GOT3 (cell line): ENCODE measurements at places on chromosomes 12 and 14.

GRCh38 chr14:101354726-101355125 lies 206.6 kb upstream of the DIO3 start:
- no peak for DNase-seq

DNA sequence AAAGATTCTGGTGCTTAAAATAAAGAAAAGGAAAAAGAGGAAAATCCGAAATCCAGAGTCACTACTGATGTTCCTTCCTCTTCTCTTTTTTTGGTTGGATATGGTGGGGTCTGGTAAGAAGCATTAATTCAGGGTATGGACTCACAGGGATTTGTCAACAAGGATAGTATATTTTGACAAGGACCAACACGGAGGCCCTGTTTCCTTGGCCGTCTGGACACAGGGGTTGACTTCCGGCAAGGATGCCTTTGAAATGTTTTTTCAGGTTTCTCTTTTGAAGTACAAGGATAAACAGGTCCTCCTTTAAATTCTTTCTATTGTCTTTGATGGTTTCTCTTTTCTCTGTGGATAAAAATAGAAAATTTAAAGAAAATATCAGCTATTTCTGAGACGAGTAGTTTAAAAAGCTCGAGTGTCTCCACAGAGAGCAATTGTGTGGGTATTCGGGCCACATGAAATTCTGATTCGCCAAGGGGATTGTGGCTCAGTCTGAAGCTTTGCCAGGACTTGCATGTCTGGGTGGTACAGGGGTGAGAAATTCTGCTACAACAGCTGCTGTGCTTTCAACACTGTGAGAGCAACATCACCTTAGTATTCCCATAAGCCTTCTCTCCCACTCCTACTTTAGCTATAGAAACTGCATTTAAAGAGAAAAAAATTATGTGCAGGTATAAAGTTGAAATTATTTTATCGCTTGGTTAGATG lies 88.5 kb upstream of the CSRP2 start:
- DNase-seq = no peak

DNA sequence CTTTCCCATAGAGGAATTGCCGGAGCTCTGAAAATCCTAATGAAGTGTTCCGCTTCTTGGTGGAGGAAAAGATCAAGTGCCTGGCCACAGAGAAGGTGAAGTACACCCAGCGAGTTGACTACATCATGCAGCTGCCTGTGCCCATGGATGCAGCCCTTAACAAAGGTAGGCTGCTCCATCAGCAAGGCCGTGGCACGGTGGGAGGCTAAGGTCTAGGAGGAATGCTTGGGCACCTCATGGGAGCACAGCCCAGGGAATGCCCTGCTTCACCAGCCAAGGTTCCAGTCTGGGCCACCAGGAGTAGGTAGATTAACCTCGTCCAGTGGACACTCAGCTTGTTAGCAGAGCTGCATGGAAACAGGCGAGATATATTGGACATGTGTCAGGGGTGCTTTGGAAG lies 6.4 kb upstream of the TPI1 start:
- no peak for DNase-seq

DNA sequence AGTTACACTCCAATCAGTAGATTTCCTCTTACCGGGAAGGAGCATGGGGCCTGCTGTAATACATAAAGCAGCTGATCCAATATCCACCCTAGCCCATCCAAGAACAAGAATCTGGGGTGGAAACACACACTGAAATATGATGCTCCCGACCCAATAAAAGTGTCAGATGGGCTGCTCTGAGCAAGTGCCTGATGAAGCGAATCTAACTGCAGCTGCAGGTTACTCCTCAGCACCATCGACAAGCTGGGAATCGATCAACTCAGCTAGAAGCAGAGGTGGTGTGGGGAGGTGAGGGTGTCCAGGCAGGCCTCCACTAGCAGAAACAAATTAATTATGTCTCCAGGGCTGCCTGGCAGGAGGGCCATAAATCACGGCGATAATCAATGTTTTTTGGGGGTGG lies 64.0 kb upstream of the WSCD2 start:
- DNase-seq = no peak

DNA sequence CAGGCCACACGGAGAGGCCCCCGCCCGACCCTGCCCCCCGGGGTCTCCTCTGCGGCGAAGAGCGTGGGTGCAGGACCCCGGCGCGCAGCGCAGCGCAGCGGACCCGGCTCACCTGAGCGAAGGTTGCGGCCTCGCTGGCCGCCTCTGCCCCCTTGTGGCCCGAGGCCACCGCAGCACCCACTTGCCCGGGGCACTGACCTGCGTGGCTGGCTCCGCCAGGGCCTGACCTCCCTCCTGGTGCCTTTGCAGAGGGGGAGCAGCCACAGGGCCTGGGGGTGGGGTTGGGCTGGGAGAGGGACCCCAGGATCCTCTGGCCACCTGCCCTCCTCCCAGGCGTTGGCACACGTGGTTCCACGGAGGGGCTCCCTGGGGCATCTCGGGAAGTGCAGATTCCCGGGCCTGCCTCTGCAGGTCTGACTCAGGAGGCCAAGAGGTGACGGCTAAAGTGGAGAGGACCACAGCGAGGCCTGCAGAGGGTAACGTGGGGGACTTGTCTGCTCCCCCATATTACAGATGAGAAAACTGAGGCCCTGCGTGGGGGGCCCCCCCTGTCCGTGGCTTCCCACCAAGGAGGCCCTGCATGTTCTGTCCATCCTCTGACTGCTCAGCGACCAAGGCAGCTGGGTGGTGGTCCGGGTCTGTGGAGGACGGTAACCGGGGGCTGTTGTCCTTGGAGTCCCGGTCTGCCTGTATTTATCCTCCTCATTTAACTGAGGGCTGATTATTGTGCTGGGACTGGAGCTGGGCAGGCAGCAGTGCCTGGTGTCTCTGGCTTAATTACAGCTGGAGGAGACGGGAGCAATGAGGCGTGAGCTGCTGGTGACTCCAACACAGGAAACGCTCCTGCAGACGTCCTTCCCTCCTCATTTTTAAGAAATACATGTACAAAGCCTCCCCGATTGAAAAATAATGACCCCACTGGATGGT lies 67.9 kb upstream of the BEGAIN start:
- DNase-seq = no peak

GRCh38 chr14:99871771-99872170 lies 78.6 kb downstream of the EML1 start:
- DNase-seq = no peak

DNA sequence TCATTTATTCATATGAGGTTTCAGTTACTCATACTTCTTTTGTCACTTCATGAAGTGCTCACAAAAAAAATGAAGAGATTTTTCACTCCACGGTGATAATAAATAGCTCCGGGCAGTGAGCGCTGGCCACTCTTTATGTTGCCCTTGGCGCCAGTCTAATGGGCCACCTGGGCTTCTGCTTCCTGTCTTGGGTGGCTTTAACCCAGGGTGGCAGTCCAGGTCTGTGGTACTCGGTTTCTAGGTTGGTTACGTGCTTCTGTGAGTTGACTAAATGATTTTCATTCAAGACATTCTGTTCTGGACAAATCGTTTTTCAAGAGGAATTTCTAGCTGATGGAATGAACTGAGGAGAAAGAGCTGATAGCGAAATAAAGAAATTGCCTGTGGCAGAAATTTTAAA lies 34.6 kb upstream of the NID2 start:
- DNase-seq = no peak

DNA sequence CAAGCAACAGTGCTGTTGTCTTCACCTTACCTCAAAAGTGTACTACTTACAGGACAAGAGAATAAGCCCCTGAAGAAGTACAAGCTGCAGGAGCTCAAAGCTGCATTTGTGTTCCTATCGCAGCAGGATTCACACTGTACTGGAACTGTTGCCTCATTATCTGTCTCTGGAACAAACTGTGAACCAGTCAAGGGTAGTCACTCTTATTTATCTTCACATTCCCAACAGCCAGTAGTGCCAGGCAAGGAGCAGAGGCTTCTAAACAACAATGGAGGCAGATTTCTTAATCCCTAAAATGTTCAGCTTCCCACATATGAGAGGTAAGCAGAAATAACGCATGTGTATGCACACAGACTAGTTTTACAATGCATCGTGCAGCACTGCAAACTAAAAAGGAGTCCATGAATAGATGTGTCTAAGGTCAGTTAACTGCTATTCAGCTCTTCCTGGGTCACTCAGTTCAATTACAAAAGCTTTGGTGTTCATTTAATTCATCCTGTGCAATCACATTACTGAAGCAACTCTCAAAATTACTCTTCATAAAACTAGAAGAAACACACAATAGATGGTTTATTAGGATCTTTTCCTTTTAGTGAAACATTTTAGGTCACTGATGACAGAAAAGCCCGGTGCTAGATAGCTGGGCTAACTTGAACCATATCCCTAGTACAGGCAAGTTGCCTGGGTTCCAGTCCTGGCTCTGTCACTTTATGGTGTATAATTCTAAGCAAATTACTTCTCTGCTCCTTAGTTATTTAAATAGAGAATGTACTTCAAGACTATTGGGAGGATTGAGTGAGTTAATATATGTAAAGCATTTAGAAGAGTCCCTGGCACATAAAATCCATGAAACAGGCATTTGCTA lies 2.7 kb downstream of the APPL2 start:
- DNase-seq = no peak

DNA sequence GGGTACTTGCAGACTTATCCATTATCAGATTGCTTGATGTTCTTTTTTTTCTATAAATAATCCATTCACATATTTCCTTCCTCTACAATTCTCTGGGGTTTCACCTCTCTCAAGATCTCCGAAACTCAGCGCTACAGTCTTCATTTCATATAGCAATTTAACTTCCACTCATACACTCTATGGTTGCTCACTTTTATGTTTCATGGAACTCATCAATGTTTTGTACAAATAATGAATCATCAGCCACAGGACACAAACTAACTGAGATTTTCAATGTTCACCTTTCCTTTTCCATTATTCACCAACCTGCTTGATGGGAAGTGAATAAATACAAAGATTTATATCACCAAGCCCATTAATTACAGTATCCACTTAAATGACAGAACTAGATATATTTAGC lies 534.7 kb downstream of the LRFN5 start:
- DNase-seq = no peak

DNA sequence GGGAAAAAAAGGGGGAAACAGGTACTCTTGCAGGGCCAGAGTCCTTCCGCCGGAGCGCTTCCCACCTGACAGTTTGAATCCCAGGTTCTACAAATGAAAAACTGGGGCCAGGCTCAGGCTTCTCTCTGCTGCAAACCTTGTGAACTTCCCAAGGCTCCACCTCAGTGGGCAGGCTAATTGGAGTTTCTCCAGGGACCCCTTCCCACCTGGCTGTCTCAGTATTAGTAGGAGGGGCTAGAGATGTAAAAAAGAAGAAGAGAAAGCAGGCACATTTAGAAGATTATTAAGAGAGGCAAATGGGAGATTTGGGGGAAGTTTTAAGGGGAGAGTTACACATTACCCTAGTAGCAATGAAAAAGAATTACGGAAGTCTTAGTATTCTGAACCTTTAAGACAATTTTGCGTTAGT lies 20.0 kb upstream of the CLEC2D start:
- no peak for DNase-seq

GRCh38 chr14:24317141-24317928 lies 6.0 kb downstream of the LTB4R start:
- DNase-seq = no peak

GRCh38 chr12:75884465-75884985 lies 147.1 kb downstream of the PHLDA1 start:
- no peak for DNase-seq

- no peak for DNase-seq
These were observed 270.0 kb upstream of the CAND1 start for GRCh38 chr12:66999141-66999540.

GRCh38 chr12:127760996-127761395 lies 506.0 kb upstream of the TMEM132C start:
- no peak for DNase-seq

GRCh38 chr14:49363821-49364751 lies 222.1 kb downstream of the RPS29 start:
- DNase-seq = no peak

DNA sequence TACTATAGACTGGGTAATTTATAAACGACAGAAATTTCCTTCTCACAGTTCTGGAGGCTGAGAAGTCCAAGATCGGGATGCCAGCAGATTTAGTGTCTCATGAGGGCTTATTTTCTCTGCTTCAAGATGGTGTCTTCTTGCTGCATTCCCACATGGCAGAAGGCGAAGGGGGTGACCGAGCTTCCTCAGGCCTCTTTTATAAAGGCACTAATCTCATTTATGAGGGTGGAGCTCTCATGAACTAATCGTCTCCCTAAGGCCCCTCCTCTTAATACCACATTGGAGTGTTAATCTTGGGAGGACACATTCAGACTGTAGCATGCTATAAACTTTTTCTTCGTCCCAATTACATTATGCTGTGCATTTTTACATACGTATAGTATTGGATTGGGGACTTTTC lies 200.4 kb upstream of the ARHGAP5 start:
- no peak for DNase-seq

- DNase-seq = no peak
These were observed 26.5 kb downstream of the NUAK1 start for GRCh38 chr12:106112145-106112821.

DNA sequence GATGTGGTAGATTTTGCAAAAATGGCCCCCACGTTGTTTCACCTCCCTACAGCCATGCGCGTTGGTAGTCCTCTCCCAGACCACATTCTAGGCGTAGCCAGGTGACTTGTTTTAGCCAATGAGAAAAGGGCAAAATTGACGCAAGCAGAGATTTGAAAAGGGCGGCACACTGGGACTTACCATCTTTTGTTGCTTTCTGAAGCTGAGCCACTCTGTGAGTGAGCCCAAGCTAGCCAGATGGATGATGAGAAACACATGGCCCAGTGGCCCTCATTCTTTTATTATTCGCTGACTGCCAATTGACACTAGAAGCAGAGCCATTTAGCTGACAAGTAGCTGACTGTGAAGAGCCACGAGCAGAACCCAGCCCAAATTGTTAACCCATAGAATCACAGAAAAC lies 142.0 kb upstream of the GZMB start:
- no peak for DNase-seq

DNA sequence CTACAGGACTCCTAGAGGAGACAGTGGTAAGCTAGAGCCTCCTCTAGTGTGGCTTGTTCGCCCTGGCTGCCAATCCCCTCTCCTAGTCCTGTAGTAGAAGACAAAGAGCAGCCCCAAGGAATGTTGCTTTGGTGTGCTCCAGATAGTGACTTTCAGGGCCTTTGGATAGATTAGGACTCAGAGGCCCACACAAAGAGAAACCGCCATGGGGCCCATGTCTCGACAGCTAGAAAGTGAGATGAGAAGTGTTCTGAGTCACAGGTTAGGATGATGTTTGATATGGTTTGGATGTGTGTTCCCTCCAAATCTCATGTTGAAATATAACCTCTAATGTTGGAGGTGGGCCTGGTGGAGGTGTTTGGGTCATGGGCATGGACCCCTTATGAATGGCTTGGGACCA lies 51.8 kb upstream of the JDP2 start:
- no peak for DNase-seq

DNA sequence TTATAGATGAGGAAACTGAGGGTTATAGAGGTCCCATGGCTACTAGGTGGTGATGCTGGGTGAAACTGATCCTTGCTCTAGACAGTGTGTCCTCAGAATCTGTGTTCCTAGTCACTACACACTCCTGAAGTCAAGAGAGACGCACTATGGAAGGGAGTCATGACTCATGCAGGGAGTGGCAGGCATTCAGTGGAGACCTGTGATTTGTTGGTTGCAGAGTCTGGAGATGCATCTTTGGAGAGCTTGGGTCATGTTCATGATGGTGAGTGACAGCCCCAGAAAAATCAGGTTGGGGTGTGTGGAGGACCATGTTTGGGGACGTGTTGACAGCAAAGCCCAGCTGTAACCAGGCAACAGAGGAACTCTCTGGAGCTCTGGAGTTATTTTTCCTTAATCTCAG lies 38.0 kb upstream of the FBXO21 start:
- no peak for DNase-seq

GRCh38 chr14:68958553-68958952 lies 20.5 kb downstream of the ACTN1 start:
- DNase-seq = no peak

- no peak for DNase-seq
These were observed 114.4 kb downstream of the ZNF664 start for GRCh38 chr12:124087266-124088051.
